ENCODE measurements at places on chromosomes 4 and X. TPM values are rescaled to one million over a fixed set of nuclear protein-coding genes. Genes with fewer than 3 reads are reported as not detected.

SH3RF1 gene
- 34.9 TPM for polyA plus RNA-seq

VSIG4 gene
- 6.4 TPM for polyA plus RNA-seq

IDUA gene
- 10.6 TPM for polyA plus RNA-seq

ANOS1 gene
- polyA plus RNA-seq: 8.4 TPM

LIAS gene
- polyA plus RNA-seq: 23.9 TPM

AMBN gene
- polyA plus RNA-seq: 1.3 TPM

BEX5 gene
- 12.4 TPM for polyA plus RNA-seq

RRH gene
- 0.65 TPM for polyA plus RNA-seq

DNA sequence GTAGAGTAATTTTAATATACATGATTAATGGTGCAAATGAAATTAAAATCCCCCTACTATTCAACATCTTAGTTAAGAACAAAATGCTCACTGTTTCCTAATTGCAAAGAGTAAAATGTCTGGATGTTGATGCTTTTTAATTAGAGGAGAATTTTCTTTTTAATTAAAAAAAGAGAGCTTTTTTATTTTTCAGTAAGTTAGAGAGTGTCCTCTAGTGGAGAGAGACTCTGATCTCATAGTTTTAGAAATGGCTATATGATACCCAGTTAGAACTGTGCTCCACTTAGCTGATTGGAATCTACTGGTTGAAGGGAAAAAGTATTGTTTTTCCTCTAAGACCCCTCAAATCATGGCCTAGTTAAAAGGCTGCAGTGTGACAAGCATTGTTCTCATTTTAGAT, 312.0 kb upstream of the MAGEB2 start:
- DNase-seq: no peak

DNA sequence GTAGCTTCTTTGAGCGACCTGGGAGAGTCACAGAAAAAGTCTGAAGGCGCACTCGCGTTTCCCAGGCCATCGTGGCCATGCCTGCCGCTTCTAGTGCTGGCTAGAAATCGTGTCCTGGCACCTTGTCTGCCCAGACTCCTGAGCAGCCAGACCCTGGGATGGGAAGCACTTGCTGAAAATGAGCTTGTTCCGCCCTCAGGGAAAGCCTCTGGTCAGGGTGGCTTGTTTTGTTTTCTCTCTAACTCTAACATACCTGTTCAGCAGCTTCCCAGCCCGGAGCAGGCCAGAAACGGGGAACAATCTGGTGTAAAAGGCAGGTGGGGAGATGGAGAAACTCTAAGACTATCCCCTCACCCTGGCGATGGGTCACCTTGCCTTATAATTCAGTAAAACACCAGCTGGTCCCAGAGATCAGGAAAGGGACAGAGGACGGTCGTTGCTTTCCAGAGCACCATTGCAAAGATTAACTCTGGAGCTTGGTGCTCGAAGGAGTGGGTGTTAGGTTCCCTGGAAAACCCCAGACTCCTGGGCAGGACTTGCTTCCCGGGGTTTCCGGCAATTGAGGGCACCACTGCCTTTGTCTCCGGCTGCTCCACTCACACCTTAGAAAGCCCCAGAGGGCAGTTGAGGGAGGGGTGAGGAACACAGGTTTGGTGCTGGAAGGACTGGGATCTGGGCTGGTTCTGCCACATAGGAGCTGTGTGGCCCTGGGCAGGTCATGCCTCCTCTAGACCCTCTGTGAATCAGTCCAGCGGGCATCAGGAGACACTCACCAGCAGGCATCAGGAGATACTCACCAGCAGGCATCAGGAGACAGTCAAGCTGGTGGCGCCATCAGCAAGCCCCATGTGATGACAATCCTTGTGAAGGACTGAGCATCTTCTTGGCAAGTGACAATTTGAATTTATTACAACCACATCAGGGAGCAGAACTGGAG, 4.5 kb upstream of the SH3TC1 start:
- DNase-seq: no peak

DNA sequence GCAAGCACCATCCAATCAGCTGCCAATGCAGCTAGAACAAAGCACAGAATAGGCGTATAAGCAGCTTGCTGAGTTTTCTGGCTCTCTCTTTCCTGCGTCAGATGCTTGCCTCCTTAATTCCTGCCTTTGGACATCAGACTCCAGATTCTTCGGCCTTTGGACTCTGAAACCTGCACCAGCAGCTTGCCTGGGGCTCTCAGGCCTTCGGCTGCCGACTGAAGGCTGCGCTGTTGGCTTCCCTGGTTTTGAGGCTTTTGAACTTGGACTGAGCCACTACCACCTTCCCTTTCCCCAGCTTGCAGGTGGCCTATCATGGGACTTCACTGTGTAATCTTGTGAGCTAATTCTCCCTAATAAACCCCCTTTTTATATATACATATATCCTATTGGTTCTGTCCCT, 6.1 kb downstream of the TMEM192 start:
- no peak for DNase-seq

DNA sequence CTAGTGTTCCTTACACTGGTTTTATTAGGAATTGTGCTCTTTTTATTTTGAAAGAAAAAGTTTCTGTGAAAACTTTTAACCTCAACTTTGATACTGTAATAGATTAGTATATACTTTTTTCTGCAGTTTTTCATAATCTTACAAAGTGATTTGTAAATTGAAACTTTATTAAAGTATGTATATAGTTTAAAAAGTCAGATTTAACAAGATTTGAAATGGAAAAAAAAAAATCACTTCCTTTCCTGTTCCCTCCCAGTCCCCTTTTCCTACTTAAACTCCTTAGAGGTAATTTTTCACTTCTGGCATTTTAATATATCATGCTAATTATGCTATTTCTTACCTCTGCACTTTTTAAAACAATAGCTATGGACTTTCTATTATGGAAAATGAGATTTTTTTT, 49.3 kb downstream of the PAQR3 start:
- no peak for DNase-seq

DNA sequence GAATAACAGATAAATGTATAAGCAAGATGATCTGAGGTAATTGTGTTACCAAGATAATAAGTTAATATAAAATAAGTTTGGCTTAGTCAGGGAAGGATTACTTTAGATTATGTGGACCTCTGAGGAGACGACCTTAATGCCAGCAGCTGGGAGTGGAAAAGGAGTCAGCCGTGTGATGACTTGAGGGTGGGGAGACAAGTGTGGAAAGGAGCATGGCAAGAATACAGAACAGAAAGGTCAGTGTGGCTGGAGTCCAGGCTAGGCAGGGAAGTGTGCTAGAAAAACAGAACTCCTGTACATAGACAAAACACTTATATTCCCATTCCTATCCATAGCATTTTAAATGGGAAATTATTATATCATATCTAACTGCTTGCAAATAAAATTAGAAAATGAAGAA, 138.8 kb downstream of the PDLIM5 start:
- no peak for DNase-seq

DNA sequence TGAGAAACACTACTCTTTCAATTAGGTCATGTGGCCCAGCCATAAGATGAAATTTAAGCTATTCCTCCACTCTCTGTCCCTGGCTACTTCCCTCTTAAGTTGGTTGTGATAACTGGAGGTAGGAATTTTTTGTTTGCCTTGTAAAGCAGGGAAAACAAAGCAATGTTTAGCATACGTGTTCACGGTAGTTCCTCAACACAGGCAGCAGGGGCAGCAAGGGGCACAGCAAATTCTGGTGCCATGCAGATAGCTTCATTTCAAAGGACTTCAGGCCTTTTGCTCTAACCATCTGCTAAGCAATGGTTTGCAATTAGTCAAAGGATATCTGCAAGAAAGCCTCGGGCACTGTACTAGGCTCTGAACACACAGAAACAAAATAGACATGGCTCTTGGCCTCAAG, 330.2 kb downstream of the ZIC3 start:
- no peak for DNase-seq

DNA sequence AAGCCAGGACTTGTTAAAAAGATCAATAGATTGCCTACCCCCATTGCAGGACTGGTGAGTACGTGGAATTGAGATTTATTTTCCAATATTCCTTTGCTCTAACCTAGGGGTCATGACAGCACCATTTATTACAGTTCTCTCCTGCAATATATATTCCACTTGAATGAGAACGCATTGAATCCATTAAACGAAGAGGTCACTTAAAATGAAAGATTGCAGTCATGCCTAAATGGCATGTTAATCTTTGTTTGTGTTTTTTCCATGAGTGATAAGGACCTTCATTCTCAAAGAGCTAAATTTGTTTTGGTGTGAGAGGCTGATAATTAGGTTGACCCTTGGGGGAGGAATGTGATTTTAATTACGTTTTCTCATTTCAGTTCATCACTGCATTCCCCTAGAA, 13.5 kb upstream of the LIMCH1 start:
- no peak for DNase-seq

- DNase-seq: no peak
Observed at GRCh38 chrX:120090208-120090607, 12.7 kb upstream of the RHOXF2B start.

DNA sequence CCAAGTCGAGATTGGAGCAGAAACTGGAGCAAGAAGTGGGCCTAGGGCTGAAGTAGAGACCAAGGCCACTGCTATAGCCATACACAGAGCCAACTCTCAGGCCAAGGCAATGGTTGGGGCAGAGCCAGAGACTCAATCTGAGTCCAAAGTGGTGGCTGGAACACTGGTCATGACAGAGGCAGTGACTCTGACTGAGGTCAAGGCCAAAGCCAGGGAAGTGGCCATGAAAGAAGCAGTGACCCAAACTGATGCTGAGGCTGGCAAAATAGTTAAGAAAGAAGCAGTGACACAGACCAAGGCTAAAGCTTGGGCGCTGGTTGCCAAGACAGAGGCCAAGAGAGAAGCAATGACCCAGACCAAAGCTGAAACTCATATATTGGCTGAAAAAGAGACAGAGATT, 3.5 kb downstream of the ARMCX4 start:
- no peak for DNase-seq

DNA sequence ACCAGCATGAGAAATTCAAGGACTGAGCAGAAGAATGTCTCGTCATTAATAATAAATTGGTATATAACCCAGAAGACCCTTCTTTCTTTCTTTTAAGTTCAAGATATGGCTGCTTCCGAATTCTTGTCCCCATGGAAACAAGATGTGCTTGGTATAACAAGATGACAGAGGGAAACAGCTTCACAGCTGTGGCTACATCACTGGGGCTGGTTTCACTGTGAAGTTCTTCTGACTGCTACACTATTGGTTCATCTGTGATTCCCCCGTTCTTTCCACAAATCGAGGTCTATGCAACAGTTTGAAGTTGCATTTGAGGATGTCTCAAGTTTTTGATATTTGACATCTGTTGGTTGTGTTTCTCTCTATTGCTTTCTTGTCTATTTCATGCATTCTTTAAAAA, 12.3 kb upstream of the DTHD1 start:
- no peak for DNase-seq

GRCh38 chr4:38180456-38180855, 220.3 kb downstream of the PTTG2 start:
- no peak for DNase-seq

- DNase-seq: no peak
Observed at GRCh38 chr4:178280362-178280761, 838.1 kb upstream of the AGA start.

DNA sequence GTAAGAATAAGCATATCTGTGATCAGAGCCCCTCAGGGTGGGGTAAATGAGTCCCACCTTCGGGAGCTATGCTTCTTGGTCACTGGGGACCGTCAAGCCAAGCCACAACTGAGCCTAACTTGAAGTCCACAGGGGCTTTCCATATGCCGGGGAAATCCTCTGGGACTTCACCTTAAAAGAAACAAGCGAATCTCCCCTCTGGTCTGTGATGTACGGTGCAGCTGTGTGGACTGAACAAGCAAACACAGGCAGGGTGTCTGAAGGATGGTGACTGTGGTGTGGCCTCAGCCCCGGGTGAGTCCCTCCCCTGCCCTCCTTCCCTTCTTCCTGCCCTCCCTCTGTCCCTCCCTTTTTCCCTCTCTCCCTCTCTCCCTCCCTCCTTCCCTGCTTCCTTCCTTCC, 29.7 kb upstream of the PPP2R2C start:
- no peak for DNase-seq

GRCh38 chr4:111494471-111494870, 650.8 kb upstream of the FAM241A start:
- no peak for DNase-seq

- DNase-seq: no peak
Observed at GRCh38 chr4:55729351-55730279, 90.0 kb upstream of the EXOC1L start.

GRCh38 chrX:13265111-13265510, 54.7 kb downstream of the ATXN3L start:
- no peak for DNase-seq

DNA sequence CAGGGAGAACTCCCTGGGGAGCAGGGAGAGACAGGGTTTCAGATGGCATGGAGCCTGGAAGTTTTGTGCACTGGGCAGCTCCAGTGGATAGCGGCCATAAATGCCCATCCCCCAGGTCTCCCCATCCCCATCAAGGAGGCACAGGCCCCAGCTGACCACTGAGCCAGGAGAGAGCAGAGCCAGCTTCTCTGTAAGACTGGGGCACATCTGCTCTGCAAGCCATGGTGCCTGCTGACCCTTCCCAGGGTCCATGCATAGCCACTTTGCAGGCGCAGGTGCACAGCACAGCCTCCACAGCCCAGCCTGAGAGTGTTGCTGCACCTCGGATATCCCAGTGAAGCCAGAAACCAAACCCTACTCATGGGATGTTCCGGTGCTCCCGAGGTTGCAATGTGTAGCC, 206.3 kb upstream of the SPANXN4 start:
- DNase-seq: no peak

DNA sequence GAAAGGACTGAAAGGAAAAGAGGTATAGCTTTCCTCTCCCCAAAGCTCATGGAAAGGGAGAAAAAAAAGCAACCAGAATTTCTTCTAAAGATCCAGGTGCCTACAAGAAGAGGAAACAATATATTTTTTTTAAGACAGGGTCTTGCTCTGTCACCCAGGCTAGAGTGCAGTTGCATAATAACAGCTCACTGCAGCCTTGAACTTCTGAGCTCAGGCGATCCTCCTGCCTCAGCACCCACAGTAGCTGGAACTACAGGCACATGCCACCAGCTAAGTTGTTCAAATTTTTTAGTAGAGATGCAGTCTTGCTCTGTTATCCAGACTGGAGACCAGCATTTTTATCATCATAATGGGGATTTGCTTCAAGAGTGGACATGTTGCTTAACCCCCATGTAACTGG, 30.5 kb upstream of the BBS12 start:
- no peak for DNase-seq
